Kidney glomerular epithelial cell (primary cell): ENCODE measurements at places on chromosomes 7 and 10.

DNA sequence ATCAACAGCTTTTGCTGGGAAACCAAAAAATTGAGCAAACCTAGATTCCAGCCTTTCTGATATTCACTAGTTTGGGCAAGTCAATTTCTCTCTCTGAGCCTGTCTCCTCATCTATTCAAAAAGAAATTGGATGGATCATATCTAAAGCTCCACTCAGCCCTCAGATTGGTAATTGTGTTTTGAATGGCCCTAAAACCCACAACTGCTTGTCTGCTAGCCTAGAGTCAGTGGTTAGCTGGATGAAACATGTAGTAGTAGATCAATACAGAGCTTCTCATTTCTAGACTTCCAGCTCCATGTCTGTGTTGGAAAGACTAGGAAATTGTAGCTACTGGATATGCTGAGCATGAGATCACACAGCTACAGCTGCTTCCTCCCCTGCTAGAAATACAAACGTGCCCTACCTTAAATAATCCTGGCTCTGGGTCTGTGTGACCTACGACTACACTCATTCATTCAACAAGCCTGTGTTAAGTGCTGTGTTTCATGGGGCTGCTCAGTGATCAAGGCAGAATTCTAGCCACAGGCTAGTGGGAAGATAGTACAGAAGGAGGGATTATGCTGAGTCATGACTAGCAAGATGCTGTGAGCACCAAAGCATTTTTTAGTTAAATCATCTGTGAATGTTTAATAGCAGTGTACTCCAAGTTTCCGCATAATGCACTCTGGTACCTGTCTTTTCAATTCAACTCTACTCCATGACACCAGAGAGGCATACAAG, 15.7 kb downstream of the DNTT start:
- DNase-seq: peak; percentile 50

GRCh38 chr7:77759294-77759889, 38.8 kb downstream of the TMEM60 start:
- peak; percentile 77 for DNase-seq

DNA sequence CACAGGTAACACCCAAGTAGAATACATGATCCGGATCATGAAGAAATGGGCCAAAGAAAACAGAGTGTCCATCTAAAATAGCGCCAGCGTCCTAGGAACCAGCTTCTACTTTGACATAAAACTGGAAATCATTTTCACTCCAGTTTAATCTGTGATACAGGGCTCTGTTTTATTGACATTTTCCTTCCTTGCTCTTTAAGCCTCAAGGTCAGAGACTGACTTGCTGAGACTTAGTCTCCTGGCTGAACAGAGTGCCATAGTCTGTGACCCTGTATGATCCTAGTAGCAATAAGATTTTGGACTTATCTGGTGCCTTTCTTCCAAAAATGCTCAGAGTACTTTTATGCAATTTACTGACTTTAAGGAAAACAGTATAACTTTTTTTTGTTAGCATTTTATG, 41.7 kb upstream of the UBN2 start:
- no peak for DNase-seq

DNA sequence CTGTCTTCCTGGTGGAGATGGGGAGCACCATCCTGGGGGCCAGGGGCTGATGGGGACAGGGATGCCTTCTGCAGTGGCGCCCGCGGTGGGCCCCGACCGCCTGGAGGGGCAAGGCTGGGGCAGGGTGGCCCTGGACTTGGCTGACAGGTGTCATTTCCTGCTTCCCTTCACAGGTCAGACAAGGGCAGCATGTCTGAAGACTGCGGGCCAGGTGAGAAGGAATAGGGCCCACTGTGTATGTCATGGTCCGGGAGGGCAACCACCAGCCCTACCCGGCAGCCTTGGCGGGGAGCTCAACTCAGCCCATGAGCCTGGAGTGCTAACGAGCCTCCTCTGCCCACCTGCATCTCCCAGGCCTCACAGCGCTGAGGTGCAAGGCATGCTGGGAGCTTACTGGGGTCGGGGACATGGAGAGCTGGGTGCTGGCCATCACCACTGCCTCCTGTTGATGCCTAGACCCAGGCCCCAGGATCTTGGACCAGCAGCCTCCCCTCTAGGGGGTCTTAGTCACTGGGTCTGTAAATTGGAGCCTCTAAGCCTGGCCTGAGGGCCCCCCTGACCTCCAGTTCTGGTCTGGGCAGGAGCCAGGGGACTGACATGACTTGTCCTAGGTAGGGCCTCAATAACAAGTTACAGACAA, 28.0 kb upstream of the SRRM3 start:
- no peak for DNase-seq

DNA sequence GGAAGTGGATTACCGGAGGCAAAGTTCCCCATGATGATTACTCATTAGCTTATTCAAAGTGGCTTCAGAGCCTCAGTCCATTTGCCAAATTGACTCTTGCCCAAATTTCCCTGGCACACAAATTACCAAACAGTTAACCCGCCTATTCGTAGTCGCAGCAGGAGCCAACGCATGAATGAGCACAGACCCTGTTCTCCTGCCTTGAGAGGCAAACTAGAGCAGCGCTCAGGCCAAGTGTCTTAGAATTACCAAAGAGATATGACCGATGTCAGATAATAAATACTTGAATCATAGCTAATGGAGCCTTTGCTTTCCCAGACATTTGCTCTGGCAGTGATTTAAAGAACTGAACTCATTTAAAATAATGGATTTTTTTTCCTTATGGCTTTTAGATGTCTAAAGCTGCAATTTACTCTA, 64.9 kb downstream of the CTTNBP2 start:
- no peak for DNase-seq

GRCh38 chr7:123571684-123572083, 14.1 kb upstream of the NDUFA5 start:
- no peak for DNase-seq

GRCh38 chr7:85600395-85600794, 413.5 kb upstream of the SEMA3D start:
- no peak for DNase-seq

DNA sequence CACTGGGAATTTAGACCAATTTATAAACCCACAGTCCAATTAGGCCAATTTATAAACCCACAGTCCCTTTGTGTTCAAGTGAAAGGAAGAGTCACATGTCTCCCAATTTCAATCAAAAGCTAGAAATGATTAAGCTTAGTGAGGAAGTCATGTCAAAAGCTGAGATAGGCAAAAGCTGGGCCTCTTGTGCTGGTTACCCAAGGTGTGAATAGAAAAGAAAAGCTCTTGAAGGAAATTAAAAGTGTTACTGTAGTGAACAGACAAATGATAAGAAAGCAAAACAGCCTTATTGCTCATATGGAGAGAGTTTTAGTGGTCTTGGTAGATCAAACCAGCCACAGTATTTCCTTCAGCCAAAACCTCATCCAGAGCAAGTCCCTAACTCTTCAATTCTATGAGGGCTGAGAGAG, 245.0 kb downstream of the HDAC9 start:
- DNase-seq: no peak

DNA sequence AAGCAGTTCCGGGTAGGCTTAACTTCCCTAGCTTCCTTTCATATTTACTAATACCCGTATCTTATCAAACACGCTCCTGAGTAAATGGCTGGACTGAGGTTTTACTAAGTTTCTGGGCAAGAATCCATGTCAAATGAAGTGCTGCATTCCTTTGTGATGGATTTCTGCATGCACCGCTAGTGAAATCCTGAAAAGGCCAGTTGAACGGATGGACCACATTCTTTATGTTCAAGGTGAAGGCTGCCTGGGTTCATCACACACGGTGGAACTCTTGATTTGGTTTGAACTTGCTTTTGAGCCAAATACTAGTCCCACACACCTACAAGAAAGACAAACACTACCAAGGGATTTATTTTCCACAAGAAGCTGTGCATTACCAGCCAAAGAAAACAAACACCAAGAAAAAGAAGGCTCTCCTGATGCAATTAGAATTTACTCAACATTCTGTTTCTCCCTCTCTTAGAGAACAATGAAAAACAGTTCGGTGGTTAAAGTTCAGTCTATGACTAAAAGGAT, 255.0 kb upstream of the SEMA3C start:
- DNase-seq: peak; percentile 89
